Activated CD8-positive, alpha-beta memory T cell treated with anti-CD3 and anti-CD28 coated beads, Interleukin-2, amount 10 ng/mL, durations not matched to agents 7 days and 5 days (primary cell): ENCODE measurements at places on chromosomes 6 and 20. TPM values are rescaled to one million over a fixed set of nuclear protein-coding genes. Genes with fewer than 3 reads are reported as not detected.
A peak's percentile ranks its signal among the peaks of the same experiment; 100 is the strongest.

Gene ADGRF4
- total RNA-seq: not detected

Gene MRS2
- total RNA-seq: 18.4 TPM

Gene C20orf202
- not detected for total RNA-seq

Gene KDM1B
- 10.4 TPM for total RNA-seq

Gene OCSTAMP
- not detected for total RNA-seq

- H3K4me3 ChIP-seq: peak overlapping the region; percentile 17
- H3K27me3 ChIP-seq: no peaks in the 10 kb centered on the region
- H3K27ac ChIP-seq: peak overlapping the region; percentile 58
- no peak for DNase-seq
- peaks cover 33% of the 10 kb centered on the region for H3K4me1 ChIP-seq
Observed at GRCh38 chr6:31267651-31268368, 4.1 kb downstream of the HLA-C start.

GRCh38 chr6:143406673-143407072 lies 43.8 kb downstream of the ADAT2 start:
- H3K36me3 ChIP-seq: no peaks in the 10 kb centered on the region
- H3K4me3 ChIP-seq: no peak overlapping the region
- DNase-seq: no peak
- no peak overlapping the region for H3K27ac ChIP-seq

DNA sequence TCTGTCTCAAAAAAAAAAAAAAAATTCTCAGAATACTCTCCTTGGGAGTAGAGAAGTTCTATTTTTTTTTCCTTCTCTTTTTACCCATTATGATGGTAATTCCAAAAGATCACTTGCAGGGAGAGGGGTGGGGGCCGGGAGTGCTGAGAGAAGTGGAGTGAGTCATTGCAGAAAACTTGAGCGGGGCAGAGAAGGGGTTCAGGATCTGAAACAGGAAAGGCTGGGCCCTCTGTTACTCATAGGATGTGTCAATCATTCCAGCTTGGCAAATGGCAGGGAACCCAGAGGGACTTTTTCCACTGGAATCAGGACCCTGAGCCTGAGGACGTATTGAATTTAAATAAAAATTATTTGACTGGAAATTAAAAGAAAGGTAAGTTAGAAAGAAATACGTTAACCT lies 111.4 kb upstream of the ARMC2 start:
- H3K4me3 ChIP-seq: no peak overlapping the region
- H3K27me3 ChIP-seq: peaks cover 11% of the 10 kb centered on the region
- H3K36me3 ChIP-seq: no peaks in the 10 kb centered on the region
- no peak overlapping the region for H3K27ac ChIP-seq
- H3K4me1 ChIP-seq: peaks cover 4% of the 10 kb centered on the region

GRCh38 chr20:12171923-12172524 lies 254.3 kb downstream of the BTBD3 start:
- H3K4me1 ChIP-seq: no peaks in the 10 kb centered on the region
- no peak overlapping the region for H3K4me3 ChIP-seq
- no peak overlapping the region for H3K27ac ChIP-seq
- no peaks in the 10 kb centered on the region for H3K36me3 ChIP-seq
- no peak for DNase-seq
- H3K27me3 ChIP-seq: no peaks in the 10 kb centered on the region

- no peak overlapping the region for H3K4me3 ChIP-seq
- H3K27me3 ChIP-seq: no peaks in the 10 kb centered on the region
- H3K36me3 ChIP-seq: no peaks in the 10 kb centered on the region
- H3K4me1 ChIP-seq: no peaks in the 10 kb centered on the region
Observed at GRCh38 chr20:18683839-18684238, 96.0 kb downstream of the DTD1 start.

DNA sequence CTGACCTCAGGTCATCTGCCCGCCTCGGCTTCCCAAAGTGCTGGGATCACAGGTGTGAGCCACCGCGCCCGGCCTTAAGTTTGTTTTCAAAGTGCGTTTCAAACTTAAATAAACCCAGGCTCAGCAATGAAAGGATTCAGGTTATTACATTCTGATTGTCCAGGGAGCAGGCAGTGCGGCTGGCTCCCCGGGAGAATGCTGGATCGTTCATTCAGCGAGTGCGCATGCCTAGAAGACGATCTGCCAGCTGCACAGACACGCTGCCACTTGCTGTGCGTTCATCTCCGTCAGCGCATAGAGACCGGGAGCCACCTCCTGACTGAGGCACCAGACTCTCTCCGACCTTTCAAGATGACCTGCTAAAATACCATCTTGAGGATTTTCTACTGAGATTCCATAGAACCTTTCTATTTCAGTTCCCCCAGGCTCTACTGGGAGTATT lies 163.9 kb upstream of the ZNF217 start:
- H3K4me1 ChIP-seq: peaks cover 38% of the 10 kb centered on the region
- no peaks in the 10 kb centered on the region for H3K36me3 ChIP-seq
- no peak for DNase-seq
- H3K27me3 ChIP-seq: no peaks in the 10 kb centered on the region
- no peak overlapping the region for H3K4me3 ChIP-seq

DNA sequence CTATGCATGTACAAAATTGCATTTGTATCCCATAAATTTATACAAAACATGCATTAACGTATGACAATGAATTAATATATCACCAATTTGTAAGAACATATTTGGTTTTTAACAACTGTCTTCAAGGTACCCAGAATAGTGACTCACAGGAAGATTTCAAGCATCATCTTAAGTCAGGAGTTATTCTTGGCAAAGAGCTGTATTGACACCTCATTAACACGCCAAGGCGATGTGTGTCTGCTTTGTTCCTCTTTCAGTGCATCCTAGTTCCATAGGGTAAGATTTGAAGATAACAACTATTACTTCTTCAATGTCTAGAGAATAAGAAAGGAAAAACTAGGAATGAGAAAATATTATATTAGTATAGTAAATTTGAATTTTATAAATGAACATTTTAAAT lies 35.8 kb upstream of the TPD52L1 start:
- no peak overlapping the region for H3K4me3 ChIP-seq
- H3K36me3 ChIP-seq: no peaks in the 10 kb centered on the region
- H3K27me3 ChIP-seq: peaks cover 5% of the 10 kb centered on the region
- H3K4me1 ChIP-seq: no peaks in the 10 kb centered on the region
- DNase-seq: no peak
- H3K27ac ChIP-seq: no peak overlapping the region

GRCh38 chr20:20466341-20466879 lies 98.5 kb downstream of the INSM1 start:
- peaks cover 19% of the 10 kb centered on the region for H3K4me1 ChIP-seq
- peaks cover 5% of the 10 kb centered on the region for H3K36me3 ChIP-seq
- no peak overlapping the region for H3K27ac ChIP-seq

- no peak for DNase-seq
- H3K4me1 ChIP-seq: no peaks in the 10 kb centered on the region
- no peak overlapping the region for H3K4me3 ChIP-seq
- peaks cover 26% of the 10 kb centered on the region for H3K27me3 ChIP-seq
Observed at GRCh38 chr20:54029176-54029575, 41.2 kb downstream of the BCAS1 start.

- H3K36me3 ChIP-seq: peaks cover 68% of the 10 kb centered on the region
- no peak overlapping the region for H3K4me3 ChIP-seq
- peaks cover 74% of the 10 kb centered on the region for H3K4me1 ChIP-seq
Observed at GRCh38 chr20:51487076-51487475, 55.4 kb downstream of the NFATC2 start.

DNA sequence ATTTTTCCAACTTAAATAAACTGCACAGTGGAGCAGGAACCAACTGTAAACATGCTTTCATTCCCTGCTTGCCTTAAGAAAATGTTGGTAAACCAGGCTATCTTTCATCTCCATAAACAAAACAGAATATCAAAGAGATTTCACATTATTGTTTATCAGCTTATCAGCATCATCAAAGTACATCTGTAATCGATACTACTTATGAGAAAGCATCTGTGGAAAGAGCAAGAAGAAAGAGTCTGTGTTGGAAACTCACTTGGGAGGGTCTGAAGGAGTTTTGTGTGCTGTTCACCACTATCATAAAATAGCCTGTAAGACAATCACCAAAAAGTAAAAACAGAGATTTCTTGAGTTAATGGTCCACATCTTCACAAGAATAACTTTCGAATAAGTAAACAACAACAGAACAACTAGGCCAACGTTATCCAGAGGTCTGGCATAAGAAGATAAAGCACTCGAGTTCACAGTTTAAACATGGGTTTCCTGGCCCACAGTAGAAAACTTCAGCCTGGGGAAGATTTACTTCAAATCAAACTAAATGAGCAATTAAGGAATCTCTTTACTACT lies 47.9 kb downstream of the EPB41L2 start:
- H3K27me3 ChIP-seq: no peaks in the 10 kb centered on the region
- no peaks in the 10 kb centered on the region for H3K36me3 ChIP-seq
- H3K4me1 ChIP-seq: no peaks in the 10 kb centered on the region
- no peak overlapping the region for H3K27ac ChIP-seq
- no peak for DNase-seq

- no peak overlapping the region for H3K27ac ChIP-seq
- H3K4me3 ChIP-seq: no peak overlapping the region
- peaks cover 1% of the 10 kb centered on the region for H3K36me3 ChIP-seq
- no peak for DNase-seq
- peaks cover 16% of the 10 kb centered on the region for H3K4me1 ChIP-seq
Observed at GRCh38 chr6:41767112-41767833, 12.4 kb downstream of the FRS3 start.

DNA sequence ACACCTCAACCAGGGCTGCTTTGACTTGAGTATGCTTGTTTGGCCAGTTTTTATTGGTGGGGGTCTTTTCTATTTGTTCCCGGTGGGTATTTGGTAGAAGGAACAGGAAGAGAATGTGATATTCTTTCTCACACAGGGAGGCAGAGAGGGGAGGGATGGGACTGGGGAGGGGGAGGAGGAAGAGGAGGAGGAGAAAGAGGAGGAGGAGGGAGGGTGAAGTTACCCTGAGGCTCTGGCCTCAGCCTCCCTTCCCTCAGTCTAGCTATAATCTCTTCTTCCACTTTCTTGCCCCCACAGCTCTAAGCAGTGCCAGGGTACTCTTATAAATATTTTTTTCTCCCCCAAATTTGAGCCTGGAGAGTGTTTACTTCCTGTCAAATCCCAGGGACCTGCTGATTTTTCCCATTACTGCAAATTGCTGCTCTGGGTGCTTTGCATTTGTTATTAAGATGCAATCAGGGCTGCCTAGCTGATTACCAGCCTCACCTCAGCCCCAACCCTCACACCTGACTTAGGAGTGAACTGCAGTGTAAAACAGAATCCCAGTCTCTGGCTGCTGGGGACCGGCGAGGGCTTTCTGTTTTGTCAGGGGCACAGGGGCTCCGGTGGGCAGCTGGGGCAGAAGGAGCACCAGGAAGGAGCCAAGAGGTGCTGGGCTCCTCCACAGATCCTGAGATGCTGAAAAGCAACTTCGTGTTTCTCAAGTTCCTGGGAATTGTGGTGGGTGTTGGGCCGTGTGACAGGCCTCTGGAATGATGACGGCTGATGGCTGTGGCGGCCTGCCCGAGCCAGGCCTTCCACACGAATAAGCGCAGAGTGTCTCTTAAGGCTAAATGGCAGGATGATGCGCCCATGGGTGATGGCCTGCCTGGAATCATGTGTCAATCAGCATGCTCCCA lies 141.4 kb downstream of the CD83 start:
- no peak overlapping the region for H3K27ac ChIP-seq
- no peak overlapping the region for H3K4me3 ChIP-seq
- peaks cover 7% of the 10 kb centered on the region for H3K4me1 ChIP-seq
- no peaks in the 10 kb centered on the region for H3K27me3 ChIP-seq
- H3K36me3 ChIP-seq: peaks cover 3% of the 10 kb centered on the region
- DNase-seq: no peak

DNA sequence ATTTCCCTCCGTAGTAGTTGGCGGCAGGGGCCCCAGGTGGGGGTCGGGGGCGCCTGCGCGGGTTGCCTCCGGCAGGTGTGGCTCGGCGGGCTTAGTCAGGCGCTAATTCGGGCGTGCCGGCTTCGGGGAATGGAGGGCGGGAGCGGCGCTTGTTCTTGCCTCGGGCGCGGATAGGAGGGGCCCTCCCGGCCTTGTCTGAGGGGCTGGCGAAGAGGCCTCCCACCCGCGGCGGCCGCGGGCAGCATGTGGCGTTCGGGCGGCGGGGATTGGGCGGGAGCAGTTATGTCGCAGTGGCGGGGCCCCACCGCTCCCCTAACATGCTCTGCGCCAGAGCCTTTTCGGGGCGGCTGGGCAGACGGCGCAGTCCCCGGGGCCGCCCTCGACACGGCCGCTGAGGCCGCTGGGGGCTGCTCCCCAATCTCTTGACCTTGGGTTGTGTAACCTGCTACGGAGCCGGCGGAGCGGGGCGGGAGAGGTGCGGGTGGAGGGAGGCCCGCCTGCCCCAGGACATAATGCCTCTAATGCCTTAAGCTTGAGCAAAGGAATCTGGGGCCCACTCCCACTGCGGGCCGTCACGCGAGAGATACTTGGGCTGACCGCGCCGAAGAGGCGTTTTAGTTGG lies 1.1 kb downstream of the AMD1 start:
- DNase-seq: peak; percentile 77
- peaks cover 42% of the 10 kb centered on the region for H3K4me1 ChIP-seq
- peak overlapping the region; percentile 88 for H3K4me3 ChIP-seq
- peak overlapping the region; percentile 99 for H3K27ac ChIP-seq

DNA sequence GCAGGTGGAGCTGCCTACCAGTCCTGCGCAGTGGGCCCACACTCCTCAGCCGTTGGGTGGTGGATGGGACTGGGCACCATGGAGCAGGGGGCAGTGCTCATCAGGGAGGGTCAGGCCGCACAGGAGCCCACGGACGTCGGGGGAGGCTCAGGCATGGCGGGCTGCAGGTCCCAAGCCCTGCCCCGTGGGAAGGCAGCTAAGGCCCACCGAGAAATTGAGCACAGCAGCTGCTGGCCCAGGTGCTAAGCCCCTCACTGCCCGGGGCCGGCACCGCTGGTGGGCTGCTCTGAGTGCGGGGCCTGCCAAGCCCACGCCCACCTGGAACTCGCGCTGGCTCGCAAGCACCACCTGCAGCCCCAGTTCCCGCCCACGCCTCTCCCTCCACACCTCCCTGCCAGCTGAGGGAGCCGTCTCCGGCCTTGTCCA lies 30.2 kb upstream of the ID4 start:
- DNase-seq: no peak
- H3K27ac ChIP-seq: no peak overlapping the region
- peaks cover 23% of the 10 kb centered on the region for H3K27me3 ChIP-seq

DNA sequence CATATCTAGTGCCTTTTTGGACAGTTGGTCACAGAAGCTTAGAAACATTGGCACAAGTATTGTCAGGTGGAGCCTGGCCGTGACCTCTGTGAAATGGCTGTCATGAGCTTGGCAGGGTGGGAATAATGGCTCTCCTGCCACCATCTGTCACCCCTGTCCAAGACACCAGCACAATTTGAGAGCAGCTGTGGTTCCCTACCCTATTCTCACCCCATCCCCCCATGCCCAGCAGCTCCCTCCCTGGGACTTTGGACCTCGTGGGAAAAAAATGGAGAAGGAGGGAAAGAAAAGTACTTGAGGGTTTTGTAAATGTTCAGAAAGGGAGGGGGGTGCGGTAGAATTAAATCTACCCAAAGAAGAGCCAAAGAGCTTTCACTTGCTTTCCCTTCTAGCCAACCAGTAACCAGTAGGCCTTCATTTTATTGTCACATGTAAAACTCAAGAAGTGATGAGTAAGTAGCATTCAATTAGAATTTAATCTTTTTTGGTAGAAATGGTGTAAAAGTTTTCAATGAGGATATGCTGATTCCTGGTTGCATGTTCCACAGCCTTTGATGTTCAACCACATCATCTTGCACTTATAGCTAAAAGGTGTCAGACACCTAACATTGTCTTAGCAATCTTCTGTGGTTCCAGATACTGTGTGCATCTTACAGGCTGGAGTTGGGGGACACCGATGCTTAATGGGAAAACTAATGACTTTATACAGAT lies 263.5 kb upstream of the TAB2 start:
- peaks cover 16% of the 10 kb centered on the region for H3K36me3 ChIP-seq
- H3K27ac ChIP-seq: peak overlapping the region; percentile 94
- H3K4me3 ChIP-seq: peak overlapping the region; percentile 69

GRCh38 chr6:79246891-79247290 lies 12.4 kb upstream of the HMGN3 start:
- H3K4me1 ChIP-seq: no peaks in the 10 kb centered on the region
- DNase-seq: no peak
- no peak overlapping the region for H3K4me3 ChIP-seq
- no peak overlapping the region for H3K27ac ChIP-seq
